ENCODE measurements at places on chromosomes 2 and 18.
A peak's percentile ranks its signal among the peaks of the same experiment; 100 is the strongest.

GRCh38 chr2:148720501-148721001, 76.0 kb downstream of the EPC2 start:
- DNase-seq, result no peak

GRCh38 chr18:35697869-35698268, 116.3 kb downstream of the GALNT1 start:
- no peak for DNase-seq

DNA sequence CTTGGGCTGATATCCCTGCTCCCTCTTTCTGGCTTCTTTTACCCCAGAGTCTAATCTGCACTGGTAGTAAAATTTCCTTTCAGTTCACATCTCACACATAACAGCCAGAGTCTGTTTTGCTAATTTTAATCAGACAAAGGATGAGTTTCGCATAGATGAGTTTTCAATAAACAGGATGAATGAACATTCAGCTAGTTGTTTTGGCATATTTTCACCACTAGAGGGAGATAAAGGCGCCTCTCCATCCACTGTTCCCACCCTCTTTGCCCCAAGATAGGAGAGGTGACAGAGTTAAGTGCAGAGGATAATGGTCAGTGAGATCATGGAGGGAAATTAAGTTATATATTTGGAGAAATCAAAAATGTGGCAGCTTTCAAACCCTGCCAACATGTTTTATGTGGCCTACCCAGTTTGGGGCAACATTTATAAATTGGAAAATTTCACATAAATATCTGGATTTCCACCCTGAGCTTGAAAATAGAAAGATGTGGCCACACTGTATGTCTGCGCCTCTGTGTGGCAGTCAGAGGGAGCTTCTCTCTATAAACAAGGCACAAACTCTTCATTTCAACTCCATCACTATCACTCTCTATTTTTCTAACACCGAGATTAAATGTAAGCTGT, 48.5 kb upstream of the DTNA start:
- no peak for DNase-seq

DNA sequence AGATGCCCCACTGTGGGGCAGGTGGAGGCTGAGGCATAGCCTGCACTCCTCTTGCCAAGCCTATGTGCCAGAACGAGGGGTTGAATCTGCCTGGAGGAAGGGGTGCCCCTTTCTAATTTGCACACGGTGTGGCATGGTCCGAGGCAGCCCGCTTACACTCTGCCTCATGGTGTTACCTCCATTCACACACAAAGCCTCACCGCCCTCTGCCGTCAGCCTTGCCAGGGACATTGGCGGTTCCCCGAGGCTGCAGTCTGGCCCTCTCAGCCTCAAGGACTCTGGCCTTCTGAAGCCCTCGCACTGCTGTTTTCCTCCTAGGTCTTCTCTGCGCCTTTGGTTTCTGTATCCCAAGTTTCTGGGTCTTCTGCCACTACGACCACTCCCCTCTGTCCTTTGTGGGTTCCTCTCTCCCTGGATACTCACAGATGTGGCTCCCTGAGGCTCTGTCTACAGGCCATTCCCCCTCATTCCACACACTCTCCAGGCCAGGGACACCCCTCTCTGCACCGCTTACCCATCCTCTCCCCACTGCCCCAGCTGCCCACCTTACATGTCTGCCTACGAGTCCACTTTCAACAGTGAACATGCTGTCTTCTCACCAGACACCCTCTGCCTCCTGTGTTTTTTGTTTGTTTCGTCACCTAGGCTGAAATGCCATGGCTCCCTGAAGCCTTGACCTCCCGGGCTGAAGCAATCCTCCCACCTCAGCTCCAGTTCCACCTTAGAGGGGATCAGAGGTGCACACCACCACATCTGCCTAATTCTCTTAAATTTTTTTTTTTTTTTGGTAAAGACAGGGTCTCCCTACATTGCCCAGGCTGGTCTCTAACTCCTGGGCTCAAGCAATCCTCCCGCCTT, 7.9 kb upstream of the ASPRV1 start:
- DNase-seq, result no peak

- DNase-seq, result no peak
These were observed 44.6 kb upstream of the SERPINE2 start for GRCh38 chr2:224083638-224084037.

DNA sequence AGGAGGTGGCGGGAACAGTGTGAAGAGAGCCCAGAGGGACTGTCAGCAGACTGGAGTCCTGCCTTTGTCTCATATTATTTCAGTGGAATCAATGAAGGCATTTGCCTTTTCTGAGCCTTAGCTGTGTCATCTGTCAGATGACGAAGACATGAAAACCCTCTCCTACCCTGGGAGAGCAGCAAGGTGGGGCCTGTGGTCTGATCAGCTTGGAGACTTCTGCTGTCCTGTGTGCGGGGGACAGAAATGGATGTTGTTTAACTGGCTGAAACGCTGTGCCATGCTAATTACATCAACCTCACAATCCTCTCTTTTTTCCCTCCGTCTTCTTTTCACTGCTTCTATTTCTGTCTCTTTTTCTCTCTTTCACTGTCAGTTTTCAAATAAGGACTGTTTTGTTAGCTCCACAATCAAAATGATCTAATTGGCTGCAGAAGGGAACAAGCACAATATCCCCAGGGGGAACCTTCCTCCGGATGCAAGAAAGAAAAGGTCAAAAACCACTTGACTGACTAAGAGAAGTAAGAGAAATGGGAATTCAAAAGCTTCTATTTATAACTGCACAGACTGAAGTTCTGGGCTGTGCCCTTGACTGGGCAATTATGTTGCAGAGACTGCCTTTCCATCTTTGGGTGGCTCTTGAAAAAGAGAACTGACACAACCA, 340.1 kb downstream of the CLIP4 start:
- no peak for DNase-seq

DNA sequence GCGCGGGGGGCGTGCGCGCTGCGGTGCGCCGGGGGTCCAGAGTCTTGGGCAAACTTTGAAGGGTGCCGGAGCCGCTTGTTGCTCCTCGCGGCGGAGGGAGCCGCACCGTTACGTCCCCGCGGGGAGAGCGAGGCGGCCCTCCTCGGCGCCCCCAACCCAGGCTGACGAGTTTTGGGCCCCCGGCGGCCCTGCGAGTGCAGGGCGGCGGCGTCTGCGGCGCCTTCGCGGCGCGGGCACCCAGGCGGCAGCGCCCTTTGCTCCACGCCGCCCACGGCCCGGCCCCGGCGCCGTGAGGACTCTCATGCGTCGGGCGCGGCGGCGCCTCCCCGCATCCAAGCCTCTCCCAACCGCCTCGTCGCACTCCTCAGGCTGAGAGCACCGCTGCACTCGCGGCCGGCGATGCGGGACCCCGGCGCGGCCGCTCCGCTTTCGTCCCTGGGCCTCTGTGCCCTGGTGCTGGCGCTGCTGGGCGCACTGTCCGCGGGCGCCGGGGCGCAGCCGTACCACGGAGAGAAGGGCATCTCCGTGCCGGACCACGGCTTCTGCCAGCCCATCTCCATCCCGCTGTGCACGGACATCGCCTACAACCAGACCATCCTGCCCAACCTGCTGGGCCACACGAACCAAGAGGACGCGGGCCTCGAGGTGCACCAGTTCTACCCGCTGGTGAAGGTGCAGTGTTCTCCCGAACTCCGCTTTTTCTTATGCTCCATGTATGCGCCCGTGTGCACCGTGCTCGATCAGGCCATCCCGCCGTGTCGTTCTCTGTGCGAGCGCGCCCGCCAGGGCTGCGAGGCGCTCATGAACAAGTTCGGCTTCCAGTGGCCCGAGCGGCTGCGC, 814 bp downstream of the FZD7 start:
- DNase-seq, result no peak

- DNase-seq, result no peak
These were observed 27.0 kb downstream of the EPB41L3 start for GRCh38 chr18:5516841-5517240.

- no peak for DNase-seq
These were observed 6.4 kb upstream of the PTPN4 start for GRCh38 chr2:119753041-119753929.

GRCh38 chr2:218882866-218883366, 2.3 kb downstream of the WNT10A start:
- DNase-seq, result no peak

GRCh38 chr2:100627330-100628300, 64.8 kb downstream of the PDCL3 start:
- no peak for DNase-seq

GRCh38 chr2:188369365-188369764, 77.7 kb downstream of the GULP1 start:
- no peak for DNase-seq

- DNase-seq, result no peak
These were observed 225.5 kb upstream of the VRK2 start for GRCh38 chr2:57821088-57821487.

- no peak for DNase-seq
These were observed 95.0 kb upstream of the ZFP36L2 start for GRCh38 chr2:43321446-43321845.

- DNase-seq, result no peak
These were observed 577 bp downstream of the ERCC3 start for GRCh38 chr2:127293386-127293747.

- DNase-seq, result peak; percentile 63
These were observed 112.9 kb upstream of the ATP8B1 start for GRCh38 chr18:57915865-57916582.

GRCh38 chr2:39534095-39534711, 97.1 kb upstream of the MAP4K3 start:
- no peak for DNase-seq

DNA sequence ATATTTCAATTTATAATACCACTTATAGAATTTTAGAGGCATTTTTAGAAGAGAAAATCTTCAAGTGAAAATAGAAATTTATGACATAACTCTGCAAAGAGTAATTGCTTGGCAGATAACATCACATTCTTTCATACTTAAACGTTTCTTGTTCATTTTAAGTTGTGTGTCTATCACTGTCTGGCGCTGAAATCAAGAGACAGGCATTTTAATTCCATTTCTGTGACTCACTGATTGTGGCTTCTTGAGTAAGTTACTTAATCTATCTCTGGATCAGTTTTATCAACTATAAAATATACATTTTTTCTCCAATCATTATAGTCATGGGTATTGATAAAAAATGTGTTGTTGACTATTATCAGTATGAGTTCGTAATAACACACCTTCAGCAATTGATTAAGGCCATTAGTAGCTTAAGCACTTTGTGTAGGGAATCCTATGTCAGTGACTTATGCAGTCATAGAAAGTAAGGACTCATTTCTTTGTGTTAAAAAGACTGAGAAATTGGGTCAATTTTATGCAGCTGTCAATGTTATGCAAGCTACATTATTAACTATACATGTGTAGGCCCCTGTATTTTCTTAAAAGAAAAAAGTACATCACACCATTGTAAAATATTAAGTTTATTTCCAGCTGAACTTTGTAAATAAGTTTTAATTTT, 497.3 kb downstream of the CCDC85A start:
- no peak for DNase-seq

- no peak for DNase-seq
These were observed 185.5 kb upstream of the SETBP1 start for GRCh38 chr18:44495151-44495550.

- DNase-seq, result no peak
These were observed 337.2 kb upstream of the SLC39A10 start for GRCh38 chr2:195319548-195320412.

GRCh38 chr18:59005262-59005661, 134.4 kb upstream of the SEC11C start:
- DNase-seq, result no peak

DNA sequence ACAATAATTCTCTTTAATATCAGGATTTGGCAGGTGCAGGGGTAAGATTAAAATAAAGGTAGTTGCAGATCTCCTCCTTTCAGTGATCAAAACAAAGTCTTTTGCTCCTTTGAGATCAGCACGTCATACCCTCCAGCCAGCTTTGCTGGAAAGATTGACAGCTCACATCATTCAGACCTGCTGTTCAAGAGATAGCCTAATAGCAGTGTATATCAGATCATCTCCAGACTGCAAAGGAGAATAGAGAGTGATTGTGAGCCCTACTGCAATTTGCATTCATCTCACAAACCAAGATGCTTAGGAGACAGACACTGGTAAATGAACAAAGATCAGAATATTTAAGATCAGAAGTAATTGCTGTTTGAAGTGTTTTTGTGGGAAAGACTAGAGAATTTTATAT, 135.8 kb upstream of the DSEL start:
- DNase-seq, result no peak

- no peak for DNase-seq
These were observed 51.0 kb downstream of the ACTR3 start for GRCh38 chr2:113940891-113941290.

DNA sequence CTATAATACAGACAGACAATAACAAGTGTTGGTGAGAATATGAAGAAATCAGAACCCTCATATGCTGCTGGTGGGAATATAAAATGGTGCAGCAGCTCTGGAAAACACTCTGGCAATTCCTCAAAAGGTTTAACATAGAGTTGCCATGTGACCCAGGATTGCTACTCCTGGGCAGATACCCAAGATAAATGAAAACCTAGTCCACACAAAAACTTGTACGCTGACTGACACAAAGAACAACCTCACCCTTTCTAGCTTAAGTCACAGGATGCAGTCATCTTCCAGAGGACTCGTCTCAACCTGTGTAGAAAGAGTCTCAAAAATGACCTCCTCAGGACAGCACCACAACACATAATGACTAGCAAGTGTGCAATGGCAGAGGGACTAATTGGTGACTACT, 71.6 kb upstream of the ACAA2 start:
- no peak for DNase-seq

GRCh38 chr18:48342581-48342980, 66.6 kb downstream of the ZBTB7C start:
- no peak for DNase-seq

- no peak for DNase-seq
These were observed 31.5 kb upstream of the PDIA6 start for GRCh38 chr2:10844097-10844496.

DNA sequence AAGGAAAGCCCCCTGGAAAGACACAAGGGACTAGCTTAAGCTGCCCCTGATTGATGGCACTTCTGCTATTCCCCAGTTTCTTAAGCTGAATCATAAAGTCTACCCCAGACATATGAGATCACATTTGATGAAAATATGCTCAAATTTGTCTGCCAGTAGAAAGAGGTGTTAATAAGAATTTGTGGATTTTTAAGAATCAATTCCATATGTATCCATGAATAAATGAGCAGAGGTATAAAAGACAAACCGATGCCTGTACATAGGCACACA, 119.9 kb downstream of the CCBE1 start:
- no peak for DNase-seq
